Nucleus accumbens (tissue), 56 donors: ENCODE measurements at places on chromosomes 6 and 20.

- no peak for DNase-seq
Measured at GRCh38 chr6:26379292-26379691, 3.6 kb upstream of the BTN2A2 start.

- DNase-seq, result no peak
Measured at GRCh38 chr6:54559136-54559535, 250.9 kb downstream of the TINAG start.

- no peak for DNase-seq
Measured at GRCh38 chr6:149267072-149267471, 50.4 kb upstream of the TAB2 start.

GRCh38 chr20:55004044-55004443, 528.7 kb downstream of the DOK5 start:
- DNase-seq, result no peak

DNA sequence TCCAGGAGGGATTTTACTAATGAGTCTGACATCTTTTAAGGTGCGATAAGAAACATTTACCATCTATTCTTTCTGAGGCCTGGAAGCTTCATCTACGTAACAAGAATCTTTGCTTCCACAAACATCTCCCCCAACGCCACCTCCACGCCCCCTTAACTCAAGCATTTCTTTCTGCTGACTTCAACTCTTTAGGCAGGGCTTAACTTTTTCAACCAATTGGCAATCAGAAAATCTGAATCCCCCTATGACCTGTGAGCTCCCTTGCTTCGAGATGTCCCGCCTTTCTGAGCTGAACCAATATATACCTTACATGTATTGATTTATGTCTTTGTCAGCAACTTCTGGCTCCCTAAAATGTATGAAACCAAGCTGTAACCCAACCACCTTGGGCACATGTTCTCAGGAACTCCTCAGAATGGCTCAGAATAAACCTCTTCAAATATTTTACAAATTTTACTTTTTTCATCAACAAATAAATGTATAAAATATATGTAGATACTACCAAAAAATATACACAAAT, 11.5 kb downstream of the OR2H2 start:
- no peak for DNase-seq

- DNase-seq, result no peak
Measured at GRCh38 chr6:157608221-157609075, 214.6 kb upstream of the SNX9 start.

DNA sequence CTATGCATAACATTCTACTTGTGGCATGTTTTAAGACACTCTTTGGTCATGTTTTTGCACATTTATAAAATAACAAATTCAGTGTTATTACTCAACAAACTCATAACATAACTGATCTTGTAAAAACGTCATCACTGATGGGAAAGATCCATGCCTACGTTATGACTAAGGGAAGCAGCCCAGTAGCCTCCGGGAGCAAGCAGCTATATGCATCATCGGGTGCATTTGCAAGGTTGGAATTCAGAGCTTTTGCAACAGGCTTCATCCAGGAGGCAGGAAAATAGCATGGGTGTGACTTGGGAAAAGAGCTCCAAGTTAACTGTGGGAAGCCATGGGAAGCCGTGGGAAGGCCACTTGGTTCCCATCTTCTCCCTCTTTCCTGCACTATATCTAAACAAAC, 271.6 kb upstream of the SGK1 start:
- no peak for DNase-seq

DNA sequence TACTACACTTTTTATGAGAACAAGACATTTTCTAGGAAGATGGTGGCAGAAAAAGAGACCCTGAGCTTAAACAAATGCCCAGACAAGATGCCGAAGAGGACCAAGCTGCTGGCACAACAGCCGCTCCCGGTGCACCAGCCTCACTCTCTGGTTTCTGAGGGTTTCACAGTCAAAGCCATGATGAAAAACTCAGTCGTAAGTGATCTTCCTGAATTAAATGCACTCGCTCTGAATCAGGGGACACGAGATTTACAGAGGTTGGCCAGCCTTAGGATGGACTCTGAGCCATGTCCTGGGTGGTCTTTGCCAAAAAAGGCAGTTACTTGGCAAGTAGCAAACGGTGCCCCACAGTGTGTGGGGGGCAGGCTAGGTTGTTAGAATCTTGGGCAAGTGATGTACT, 423 bp downstream of the PACRG start:
- no peak for DNase-seq

- DNase-seq, result no peak
Measured at GRCh38 chr6:135521431-135521830, 23.9 kb upstream of the AHI1 start.

DNA sequence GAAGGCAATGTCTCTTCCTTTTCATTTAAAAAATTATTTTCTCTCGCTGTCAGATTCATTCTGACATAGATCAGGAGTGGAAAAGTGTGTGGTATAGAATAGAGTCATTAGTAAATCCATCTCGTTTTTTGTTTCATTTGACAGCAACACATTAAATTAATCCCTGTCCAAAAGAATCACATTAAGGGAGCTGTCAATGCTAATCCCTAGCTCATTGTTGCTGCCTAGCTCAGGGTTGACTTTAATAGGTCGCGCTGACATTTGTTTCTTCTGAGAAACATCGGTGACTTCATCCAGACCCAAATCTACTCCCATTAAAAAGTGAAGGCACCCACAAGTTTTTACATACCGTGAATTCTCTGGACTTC, 25.4 kb upstream of the MAP3K7 start:
- DNase-seq, result no peak

DNA sequence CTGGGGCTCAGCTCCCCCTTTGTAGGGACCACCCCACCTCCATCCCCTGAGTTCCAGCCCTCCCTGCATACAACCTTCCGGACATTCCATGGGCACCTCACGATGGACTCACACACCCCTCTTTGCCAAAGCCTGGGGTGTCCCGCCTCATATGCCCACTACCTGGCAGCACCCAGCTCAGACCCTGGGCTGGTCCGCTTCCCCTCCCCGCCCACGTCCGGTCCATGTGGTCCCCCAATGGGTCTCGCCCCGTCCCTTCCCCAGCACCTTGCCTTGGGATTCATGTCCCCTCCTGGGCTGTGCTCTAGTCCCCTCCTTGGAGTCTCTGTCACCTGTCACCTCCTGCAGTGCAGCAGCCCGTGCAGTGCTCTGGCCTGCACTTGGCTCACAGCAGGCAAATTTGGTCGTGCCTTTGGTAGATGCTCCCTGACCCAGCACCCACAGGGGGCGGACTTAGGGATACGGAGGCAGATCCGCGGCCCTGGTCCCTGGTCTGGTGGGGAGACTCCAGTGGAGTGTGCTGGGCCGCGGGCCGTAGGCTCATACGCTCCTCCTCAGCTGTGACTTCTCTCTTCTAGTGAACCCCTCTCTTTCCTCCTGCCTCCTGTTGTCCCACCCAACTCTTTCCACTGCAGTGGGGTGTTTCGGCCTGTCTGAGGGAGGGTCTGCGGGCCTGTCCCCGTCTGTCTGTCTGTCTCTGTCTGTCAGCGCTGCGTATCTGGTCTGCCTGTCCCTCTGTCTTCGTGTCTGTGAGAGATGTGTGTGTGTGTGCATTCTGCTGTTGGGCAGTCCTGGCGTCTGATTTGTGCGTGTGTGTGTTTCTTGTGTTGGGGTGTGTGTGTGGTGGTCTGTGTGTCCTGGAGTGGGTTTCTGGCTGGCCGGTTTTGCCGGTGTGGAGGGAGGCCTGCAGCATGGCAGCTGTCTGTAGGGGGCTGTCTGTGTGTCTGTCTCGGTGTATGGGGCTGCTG, 69.5 kb downstream of the SRC start:
- DNase-seq, result no peak

- no peak for DNase-seq
Measured at GRCh38 chr6:111416529-111416928, 66.5 kb downstream of the REV3L start.

DNA sequence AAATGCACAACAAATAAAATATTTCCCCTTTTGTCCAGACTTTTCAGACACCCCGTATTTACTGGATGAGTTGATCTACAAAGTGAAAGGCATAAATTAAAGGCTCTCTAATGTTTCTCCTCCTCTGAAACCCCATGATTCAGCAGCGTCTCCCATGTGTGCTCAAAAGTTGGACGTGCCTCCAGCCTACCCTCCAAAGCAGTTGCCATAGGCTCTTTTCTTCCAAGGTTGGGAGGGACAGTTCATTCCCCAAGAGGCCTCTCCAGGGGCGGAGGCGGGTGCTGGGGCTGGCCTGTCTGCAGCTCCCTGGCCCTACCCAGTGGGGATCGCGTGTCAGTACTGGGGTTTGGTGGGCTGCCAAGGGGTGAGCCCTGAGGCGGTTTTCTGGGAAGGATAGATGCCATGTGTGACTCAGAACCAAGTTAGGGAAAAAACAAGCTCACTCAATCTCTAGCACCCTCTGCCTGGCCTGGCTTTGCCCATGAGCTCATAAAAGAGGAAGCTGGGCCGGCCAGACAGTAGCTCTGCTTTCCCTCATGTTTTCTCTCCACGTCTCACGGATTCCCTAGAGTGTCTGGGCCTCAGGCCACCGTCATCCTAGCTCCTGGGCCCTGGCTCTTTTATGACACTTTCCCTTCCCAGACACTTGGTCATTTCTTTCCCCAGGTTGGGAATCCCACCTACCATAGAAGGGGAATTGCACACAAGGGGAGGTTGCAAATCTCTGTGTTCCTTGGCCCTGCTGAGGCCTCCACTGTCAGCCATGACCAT, 8.0 kb upstream of the IER3 start:
- no peak for DNase-seq

DNA sequence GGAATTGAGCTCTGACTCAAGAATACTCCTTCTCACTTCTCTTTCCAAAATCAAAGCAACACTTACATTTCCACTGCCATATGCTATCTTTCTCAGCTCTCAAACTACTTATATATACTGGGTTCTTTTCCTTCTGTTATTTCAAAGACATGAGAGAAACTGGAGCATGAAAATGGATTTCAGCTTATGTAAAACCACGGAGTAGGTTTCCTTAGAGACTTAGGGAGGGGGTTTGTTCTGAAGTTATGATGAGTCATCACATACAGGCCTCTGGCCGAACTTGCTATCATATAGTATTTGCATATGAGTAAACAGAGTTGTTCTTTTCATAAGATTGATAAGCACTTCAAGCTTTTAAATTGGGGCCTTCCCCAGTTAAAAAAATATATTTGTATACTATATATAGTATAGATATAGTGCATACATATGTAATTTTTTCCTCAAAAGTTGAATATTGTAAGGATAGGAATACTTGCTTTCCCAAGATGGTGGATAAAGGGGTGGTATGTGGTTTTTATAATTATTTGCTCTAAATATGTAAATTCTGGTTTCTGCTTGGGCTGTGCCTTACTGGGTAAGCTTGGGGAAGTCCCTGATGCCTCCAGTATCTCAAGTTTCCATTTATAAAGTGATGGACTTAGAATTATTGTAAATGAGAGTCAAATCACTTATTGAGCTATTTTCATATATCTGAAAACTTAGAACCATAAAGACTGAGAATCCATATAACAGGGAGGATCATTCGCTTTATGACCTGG, 273.9 kb downstream of the RFPL4B start:
- no peak for DNase-seq

DNA sequence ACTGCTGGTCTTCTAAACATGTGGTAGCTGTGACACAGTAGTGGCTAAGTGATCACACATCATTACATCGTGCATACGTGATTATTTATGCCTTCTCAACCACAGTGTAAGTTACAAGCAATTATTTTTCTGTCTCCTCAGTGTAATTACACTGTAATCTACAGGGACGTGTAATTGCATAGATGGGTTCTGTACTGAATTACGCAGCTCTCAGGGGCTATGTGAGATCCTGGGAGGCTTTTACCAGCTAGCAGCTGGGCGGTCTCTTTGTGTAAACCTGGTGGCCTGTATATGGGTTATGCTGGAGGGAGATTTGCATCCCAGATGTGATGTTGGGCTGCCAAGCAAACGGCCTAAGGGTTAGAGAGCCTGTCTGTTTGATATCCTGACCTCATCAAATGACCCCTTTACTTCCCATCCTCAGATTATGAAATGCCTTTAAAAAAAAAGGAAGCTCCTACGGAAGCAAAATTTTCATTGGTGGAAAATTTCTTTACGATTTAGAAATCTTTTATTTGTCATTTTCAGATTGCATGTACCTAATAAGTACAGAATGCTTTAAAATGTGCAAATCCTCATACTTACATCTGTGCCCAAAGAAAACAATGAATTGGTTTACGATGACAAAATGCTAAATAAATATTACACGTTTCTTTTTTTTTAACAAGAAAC, 402.8 kb upstream of the JAG1 start:
- no peak for DNase-seq

DNA sequence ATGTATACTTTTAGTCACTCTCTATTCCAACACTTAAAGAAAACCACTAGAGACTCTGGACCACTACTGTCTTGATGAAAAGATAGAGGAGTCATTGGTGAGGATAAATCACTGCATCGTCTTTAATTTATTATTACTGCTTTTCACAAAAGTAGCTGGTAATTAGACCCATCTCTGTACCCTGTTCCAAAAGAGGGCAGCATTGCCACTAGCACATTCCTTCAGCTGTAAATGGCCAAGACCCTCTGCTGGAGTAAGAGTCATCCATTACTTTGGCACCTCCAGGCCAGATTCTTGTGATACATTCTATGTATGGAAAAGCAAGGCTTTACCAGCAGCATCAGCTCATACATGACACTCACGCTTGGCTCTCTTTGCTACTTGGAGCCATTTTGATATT, 49.5 kb upstream of the PREP start:
- no peak for DNase-seq

GRCh38 chr20:39898467-39898852, 790.6 kb downstream of the MAFB start:
- no peak for DNase-seq

GRCh38 chr6:146857980-146858347, 259.2 kb downstream of the ADGB start:
- no peak for DNase-seq

- DNase-seq, result peak; percentile 85
Measured at GRCh38 chr6:108557494-108558371, 3.0 kb upstream of the FOXO3 start.

GRCh38 chr6:167233490-167233889, 57.6 kb upstream of the UNC93A start:
- DNase-seq, result no peak

- DNase-seq, result no peak
Measured at GRCh38 chr6:89350281-89350966, 2.1 kb downstream of the UBE2J1 start.
